ENCODE measurements at places on chromosomes 12 and 14. TPM values are rescaled to one million over a fixed set of nuclear protein-coding genes. Genes with fewer than 3 reads are reported as not detected.

GRCh38 chr14:56592746-56593544, 13.3 kb downstream of the TMEM260 start:
- no peak for DNase-seq

DNA sequence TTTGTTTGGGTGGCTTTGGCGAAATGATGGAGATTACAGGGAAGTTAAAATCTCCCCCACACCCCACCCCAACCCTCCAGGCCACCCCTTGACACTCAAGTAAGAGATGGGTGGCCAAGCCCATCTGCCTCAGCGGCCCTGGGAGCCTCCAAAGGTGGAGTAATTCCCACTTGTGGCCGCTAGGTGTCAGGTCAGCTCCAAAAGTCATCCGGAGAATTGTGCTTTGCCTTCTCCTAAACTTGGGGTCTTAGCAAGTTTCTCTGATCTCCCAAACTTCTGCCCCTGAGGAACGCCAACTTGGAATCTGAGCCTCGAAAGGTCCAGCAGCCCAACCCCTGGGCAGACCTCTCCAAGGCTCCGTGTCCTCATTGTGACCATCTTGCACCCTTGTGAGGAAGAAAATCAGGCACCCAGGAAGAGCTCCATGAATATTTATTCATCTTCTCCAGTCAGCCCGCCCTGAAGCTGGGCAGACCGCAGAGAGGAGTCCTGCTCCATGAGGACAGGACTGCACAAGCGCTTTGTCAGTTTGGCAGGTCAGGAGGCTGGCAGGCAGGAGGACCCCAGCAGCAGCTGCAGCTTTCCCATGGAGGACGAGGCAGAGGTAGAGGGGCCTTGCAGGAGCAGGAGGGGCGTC, 46.7 kb downstream of the LRRC74A start:
- no peak for DNase-seq

DNA sequence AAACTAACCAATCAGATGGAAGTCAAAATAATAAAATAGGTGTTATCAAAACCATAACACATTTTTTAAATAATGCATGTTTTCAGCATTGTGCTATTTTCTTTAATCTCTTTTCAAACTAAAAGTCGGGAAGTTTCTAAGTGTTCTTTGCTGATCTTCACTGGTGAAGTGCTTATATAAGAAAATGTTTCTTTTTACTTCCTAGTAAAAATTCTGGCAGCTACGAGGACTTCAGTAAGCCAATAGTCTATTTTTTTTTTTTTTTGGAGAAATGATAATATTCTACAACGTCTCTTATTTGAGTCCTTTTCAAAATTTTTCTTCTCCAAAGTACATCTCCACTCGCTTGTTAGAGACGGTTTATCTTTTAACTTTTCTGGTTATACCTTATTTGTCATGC, 448.0 kb downstream of the SLC6A15 start:
- DNase-seq = no peak

GRCh38 chr12:7219599-7220243, 30.2 kb downstream of the PEX5 start:
- peak; percentile 35 for DNase-seq

DNA sequence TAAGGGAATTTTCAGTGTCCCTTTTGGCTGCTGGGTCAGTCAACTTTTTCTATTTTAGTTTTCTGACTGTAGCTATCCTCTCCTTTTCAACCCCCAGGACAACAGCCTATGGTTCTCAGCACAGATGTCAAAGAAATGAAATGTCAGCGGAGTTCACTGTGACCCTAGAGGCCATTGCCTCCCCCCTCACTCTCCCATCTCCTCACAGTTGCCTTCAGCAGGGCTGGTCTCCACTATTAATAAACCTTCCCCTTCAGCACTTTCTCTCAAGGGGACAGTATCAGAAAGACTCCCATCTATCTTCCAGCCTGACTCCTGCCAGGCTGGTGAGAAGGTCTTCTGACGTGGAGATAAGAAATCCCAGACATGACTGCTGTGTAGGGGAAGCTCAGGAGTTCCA, 137.1 kb upstream of the WSCD2 start:
- no peak for DNase-seq

ZNF641 gene
- 2.9 TPM for total RNA-seq

Data from MG63 (cell line).